ENCODE measurements at places on chromosomes 12 and 14.

- no peak for DNase-seq
These were observed 56.9 kb downstream of the TMTC1 start for GRCh38 chr12:29726741-29727348.

- DNase-seq, result no peak
These were observed 31.4 kb downstream of the MVK start for GRCh38 chr12:109605016-109605415.

DNA sequence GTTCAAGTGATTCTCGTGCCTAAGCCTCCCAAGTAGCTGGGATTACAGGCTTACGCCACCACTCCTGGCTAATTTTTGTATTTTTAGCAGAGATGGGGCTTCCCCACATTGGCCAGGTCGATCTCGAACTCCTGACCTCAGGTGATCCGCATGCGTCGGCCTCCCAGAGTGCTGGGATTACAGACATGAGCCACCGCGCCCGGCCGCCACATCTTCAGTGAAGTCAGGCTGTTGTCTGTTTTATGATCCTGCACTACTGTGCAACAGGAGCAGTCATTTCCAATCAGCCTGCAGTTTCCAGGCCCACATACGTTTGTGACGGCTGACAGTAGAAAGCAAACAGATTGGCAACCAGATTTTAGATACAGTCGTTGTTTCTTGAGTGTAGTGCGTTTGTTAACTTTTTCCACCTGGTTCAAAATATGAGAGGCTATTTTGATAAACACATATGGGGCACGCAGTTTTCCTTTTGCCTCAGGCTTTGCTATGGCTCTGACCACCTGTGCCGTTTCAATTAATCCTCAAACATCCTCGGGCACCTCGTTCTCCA is 74.8 kb downstream of the LGMN start:
- DNase-seq, result no peak

DNA sequence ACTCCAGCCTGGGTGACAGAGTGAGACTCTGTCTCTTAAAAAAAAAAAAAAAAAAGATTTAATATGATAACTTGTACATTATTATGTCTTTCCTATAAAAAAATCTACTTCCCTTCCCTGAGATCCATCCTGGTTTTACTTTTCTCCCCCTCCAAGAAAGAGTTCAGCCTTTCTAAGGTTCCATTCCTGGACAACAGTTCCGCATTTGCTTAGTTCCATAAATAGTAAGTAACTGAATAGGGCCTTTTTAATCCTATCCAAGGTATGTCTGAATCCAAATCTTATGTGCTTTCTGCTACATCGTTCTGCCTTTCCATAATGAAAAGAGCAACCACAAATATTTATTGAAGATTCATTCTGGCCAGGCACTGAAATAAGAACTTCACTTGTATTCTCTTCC is 187.8 kb downstream of the DACT1 start:
- DNase-seq, result no peak

DNA sequence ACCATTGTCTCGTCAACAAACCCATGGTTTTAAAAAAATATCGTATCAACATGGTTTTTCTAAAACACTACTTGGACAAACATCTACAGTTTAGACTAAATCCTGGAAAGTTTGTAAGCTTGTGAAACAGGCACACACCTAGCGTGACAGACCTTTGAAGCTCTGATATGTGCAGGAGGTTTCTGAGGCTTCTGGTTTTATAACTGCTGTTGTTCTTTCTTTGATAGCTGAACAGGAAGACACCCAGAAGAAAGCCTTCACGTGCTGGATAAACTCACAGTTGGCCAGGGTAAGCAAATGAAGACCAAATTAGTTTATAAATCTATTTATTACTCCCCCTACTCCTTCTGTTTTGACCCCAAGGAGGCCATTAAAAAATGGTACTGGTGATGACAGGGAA is 87.6 kb downstream of the SYNE2 start:
- no peak for DNase-seq

DNA sequence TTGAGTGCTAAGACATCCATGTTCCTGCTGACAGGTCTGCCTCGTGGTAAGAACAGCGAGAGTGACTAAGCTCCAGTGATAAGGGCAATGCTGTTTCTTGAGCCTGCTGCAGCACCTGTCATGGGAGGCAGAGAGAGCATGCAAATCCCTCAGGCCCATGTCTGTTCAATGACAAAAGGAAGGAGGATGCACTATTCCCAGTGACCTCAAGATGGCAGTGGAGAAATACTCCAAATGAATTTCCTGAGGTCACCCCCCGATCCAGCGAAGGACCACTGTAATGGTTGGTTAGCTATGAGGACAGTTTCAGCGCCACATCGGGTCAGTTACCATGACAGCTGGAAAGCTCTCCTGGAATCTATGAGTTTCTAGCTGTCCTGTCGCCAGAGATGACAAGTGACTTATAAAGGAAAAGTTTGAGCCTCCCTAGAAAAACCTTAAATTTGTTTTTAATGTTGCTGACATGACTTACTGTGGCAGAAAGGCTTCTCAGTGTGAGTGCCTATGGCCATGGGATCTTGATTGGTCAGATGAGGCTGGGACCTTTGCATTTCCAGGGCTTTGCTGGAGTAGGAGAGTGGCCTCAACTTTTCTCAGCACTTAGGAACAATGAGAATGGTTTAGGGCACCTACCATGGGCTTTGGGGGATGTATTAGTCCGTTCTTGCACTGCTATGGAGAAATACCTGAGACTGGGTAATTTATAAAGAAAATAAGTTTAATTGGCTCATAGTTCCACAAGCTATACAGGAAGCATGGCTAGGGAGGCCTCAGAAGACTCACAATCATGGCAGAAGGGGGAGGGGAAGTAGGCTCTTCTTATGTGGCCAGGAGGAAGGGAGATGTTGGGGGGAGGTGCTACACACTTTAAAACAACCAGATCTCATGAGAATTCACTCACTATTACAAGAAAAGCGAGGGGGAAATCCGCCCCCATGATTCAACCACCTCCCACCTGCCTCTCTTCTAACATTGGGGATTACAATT is 88.0 kb upstream of the TMEM260 start:
- DNase-seq, result no peak

- DNase-seq, result no peak
These were observed 41.9 kb downstream of the VDR start for GRCh38 chr12:47862881-47863280.

Data from GM13976 (cell line).